Epithelial cell of proximal tubule (primary cell): ENCODE measurements at places on chromosomes 4 and X. TPM values are rescaled to one million over a fixed set of nuclear protein-coding genes. Genes with fewer than 3 reads are reported as not detected.

The RGN gene
- 0.80 and 2.9 TPM in 2 replicates for total RNA-seq

The NELFA gene
- 28.0 and 34.5 TPM in 2 replicates for total RNA-seq

The HEPH gene
- total RNA-seq, result 0.65 and 1.9 TPM in 2 replicates

The CPLX1 gene
- 0.81 TPM in 1 of 2 replicates, not detected in the other for total RNA-seq

The ZNF674 gene
- 0.75 and 2.0 TPM in 2 replicates for total RNA-seq

The AREG gene
- 149 and 211 TPM in 2 replicates for total RNA-seq
